Fibroblast of skin of right biceps (primary cell): ENCODE measurements at places on chromosomes 4 and X.
A peak's percentile ranks its signal among the peaks of the same experiment; 100 is the strongest.

- no peak for DNase-seq
Observed at GRCh38 chrX:13201605-13202219, 118.1 kb downstream of the ATXN3L start.

DNA sequence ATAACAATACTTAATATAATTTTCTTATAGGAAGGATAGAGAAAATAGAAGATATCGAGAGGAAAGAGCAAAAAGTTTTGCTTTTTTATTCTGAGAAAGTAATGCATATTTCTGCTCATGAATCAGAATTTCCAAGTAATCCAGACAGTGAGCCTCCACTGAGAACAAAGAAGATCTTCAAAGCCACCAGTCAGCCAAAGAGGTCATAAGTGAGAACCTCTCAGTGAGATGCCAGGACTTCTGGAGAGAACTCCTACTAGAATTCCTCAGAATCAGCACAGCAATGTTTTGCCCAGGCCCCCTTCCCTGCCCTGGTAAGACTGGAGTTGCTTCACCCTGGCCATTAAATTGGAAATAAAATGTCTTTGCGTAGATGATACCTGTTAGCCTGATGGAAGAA is 254.4 kb upstream of the FAT4 start:
- DNase-seq, result no peak

- no peak for DNase-seq
Observed at GRCh38 chr4:663438-664428, 10.3 kb downstream of the ATP5ME start.

- DNase-seq, result no peak
Observed at GRCh38 chr4:46515940-46516339, 126.0 kb upstream of the GABRA2 start.

GRCh38 chrX:122094611-122095010 is 1047.2 kb downstream of the GLUD2 start:
- DNase-seq, result peak; percentile 64

- no peak for DNase-seq
Observed at GRCh38 chr4:81914623-81915022, 442.9 kb upstream of the RASGEF1B start.

- DNase-seq, result peak; percentile 19
Observed at GRCh38 chrX:64204701-64205440, 637 bp downstream of the AMER1 start.

GRCh38 chr4:90281541-90282355 is 154.6 kb downstream of the CCSER1 start:
- DNase-seq, result no peak

- DNase-seq, result peak; percentile 48
Observed at GRCh38 chr4:94934864-94935263, 177.1 kb downstream of the BMPR1B start.

DNA sequence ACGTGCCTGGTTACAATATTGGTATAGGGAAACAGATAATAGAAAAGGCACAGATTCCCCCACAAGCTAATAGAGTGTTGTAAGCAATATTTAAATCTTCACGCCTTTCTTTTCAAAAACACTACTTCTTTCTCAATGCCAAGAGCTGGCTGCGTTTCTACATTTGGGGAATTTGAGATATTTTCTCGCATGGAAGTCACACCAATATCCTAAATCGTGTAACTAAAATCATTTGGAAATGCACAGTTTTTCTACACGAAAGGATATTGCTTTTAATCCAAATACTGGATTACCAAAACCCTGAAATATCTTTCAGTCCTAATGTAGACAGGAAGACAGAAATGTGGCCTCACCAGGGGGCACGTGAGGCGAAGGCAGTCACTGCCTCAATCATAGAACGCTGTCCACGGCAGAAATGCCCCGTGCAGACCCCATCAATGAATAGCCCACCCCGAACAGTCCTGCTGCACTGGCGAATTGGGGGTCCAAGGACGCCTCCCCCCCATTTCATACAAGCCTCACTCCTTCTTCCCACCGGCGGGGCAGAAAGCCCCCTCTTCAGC is 106.6 kb downstream of the NSUN7 start:
- no peak for DNase-seq

- no peak for DNase-seq
Observed at GRCh38 chr4:69764311-69764710, 3.9 kb upstream of the SULT1B1 start.

DNA sequence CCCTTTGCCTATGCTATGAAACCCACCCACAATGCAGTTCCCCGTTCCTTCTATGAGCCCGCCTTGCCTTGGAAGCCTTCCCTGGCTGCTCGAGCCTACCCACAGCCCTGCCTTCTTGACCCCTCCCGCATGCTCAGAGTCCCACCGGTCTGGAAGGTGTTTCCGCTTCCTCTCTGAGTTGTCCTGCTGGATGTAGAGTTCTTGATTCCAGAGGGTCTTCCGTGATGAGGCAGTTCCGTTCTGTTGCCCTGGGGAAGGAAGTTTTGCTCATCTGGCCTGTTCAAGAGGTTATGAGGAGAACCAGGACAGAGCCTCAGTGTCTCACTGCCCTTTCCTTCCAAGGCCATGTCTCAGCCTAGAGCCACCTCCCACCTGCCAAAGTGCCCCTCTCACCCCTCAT is 7.5 kb downstream of the GPKOW start:
- DNase-seq, result no peak

DNA sequence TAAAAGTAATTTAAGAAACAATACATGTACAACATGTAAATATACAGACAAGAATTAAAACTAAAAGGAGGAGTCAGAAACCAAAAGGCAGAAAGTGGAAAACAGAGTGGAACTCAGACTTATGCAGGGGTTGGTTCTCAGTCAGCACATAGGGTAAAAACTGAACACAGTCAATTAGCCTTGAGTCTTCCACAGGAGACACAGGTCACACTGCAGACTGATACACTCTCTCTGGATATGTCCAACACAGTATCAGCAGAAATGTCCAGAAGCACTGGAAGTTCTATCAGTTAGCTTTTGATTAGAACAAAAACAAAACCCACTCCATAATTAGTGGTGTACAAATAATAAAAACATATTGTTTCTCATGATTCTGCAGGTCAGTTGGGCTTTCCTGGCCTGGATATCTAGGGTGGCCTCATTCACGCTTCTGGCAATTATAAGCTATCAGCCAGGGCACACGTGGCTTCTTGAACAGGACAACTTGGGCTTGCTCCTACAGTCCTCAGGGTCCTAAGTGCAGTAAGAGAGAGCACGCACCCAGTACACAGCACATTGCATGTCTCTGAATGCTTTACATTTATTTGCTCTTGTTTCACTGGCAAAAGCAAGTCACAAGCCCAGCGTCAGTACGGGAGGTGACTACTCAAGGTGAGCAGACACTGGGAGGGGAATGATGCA is 21.6 kb downstream of the TEC start:
- no peak for DNase-seq

GRCh38 chr4:67465763-67466052 is 79.6 kb downstream of the CENPC start:
- no peak for DNase-seq

GRCh38 chr4:150943818-150944217 is 71.3 kb downstream of the LRBA start:
- no peak for DNase-seq

GRCh38 chrX:95044331-95044730 is 1370.3 kb downstream of the FAM133A start:
- DNase-seq, result no peak

- DNase-seq, result peak; percentile 87
Observed at GRCh38 chr4:155900381-155900780, 3.1 kb upstream of the TDO2 start.

DNA sequence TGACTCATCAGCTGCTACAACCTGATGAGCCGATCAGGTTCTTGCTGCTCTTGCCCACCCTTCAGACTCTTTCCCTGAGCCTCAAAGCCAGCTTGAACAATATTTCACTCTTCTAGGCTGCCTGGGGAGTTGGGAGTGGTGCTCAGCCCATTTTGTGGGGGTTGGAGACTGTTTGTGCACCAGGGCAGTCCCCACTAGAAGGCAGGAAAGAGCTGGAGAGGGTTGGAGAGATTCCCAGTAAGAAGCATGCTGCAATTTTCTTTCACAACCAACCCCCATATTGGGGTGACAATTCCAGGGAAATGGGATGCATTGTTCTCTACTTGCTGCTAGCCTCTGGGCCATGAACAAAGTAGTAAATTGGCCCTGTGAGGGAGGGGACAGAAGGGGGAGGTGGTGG is 44.1 kb downstream of the SLC16A2 start:
- peak; percentile 18 for DNase-seq

DNA sequence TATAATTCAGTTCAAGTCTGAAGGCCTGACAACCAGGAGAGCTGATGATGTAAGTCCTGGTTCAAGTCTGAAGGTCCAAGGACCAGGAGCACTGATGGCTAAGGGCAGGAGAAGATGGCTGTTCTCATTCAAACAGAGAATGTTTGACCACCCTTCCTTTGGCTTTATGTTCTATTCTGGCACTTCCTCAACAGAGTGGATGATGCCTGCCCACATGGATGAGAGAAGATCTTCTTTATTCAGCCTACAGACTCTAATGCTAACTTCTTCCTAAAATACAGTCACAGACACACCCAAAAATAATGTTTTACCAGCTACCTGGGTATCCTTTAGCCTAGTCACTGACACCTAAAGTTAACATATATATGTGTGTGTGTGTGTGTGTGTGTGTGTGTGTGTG is 25.6 kb upstream of the IRF2 start:
- DNase-seq, result no peak

DNA sequence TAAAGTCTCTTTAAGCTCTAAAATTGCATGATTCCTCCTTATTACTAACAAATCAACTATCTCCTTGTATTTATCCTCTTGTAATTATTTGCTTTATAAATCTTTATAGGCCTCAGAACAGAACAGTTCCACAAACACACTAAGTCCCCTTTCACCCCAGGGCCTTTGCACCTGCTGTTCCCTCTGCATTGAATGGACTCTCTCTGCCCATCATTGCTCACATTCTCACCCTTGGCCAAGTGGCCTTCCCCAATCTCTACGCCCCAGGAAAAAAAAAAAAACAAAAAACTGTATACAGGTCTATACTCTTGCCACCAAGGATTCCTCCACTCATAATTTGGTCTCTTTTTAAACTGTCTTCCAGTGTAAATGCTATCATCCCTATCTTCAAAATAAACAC is 53.7 kb downstream of the TEC start:
- DNase-seq, result no peak

DNA sequence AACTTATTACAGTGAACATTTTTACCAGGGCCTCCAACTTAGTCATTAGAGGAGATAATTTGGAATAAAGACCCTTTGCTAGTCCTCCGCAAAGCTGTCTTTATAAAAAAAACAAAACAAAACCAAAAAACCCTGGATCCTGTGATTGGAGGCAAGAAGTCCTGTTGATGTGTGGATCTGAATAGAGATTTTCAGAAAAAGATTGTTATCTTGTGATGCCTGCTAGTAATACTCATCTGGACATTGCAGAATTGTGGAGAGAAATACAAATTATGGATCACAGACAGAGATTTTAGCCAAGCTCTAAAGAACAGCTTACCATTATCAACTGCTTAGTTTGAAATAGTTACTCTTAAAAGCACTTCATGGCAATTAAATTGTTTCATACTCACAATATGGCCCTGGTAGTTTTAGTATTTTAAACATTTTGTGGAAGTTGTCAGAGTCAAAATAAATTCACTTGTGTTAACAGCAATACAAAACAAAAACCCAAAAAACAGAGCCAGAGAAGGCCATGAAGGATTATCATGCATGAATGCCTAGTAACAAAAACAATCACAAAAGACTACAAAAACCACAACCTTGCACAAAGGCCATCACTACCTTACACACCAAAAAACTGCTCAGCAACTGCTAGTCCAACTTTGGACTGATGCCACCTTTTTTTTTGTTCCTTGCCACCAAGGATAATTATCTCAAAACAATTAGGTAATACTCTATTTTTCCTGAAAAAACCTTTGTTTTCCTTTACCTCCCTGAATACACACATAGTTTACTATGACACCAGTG is 514.5 kb upstream of the SLIT2 start:
- DNase-seq, result no peak

DNA sequence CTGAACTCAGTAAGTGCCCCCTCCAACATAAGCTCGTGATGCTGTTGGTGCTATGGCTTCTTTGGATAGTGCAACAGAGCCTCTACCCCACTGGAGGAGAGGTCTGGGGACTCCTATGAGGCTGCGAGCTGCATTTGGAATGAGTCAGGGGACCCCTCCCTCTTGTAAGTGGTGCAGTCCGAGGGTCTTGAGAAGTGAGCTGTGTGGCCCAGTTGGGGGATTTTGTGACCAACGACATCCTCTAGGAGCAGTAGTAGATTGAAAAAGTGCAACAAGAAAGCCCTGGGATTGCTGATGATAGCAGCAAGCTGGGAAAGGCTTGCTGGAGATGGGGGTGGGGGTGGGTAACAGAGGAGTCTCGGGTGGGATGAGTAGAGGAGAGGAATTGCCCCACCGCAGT is 3.1 kb downstream of the FRMPD3 start:
- DNase-seq, result no peak

DNA sequence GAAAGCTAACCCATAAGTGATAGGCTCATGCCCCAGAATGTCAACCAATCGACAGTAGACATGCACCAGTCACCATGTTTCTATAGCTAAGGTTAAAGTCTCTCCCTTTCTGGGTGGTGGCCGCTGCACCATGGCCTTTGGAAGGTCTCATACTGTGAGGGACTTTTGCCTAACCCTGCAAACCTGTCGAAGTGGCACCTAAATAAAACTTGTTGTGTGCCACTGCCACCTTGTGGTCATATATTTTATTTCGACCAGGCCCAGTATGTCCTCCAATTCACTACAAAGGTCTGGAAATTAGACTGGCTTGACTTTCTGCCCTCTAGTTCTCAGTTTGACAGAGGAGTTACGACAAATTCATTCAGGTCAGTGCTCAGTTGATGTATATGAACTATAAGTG is 163.1 kb downstream of the SMARCA1 start:
- DNase-seq, result peak; percentile 38

- peak; percentile 87 for DNase-seq
Observed at GRCh38 chr4:153781717-153782416, 7.0 kb downstream of the SFRP2 start.

- DNase-seq, result peak; percentile 16
Observed at GRCh38 chr4:472881-473569, 25.9 kb downstream of the ZNF721 start.

DNA sequence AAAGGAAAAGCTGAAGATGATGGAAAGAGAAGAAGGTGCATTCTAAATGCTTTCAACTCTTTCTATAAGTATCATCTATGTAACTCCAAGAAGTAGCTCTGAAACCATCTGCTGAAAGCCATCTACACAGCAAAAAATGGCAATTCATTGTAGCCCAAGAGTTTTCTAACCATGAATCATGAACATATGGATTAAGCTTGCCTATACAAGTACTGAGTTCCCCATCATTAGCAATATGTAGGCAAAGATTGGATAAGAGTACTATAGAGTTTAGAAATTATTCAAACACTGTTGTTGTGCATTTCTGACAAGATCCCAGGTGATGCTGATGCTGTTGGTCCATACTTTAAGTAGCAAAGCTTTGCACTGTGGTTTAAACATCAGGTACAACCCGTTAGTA is 11.2 kb downstream of the DAPP1 start:
- DNase-seq, result no peak

DNA sequence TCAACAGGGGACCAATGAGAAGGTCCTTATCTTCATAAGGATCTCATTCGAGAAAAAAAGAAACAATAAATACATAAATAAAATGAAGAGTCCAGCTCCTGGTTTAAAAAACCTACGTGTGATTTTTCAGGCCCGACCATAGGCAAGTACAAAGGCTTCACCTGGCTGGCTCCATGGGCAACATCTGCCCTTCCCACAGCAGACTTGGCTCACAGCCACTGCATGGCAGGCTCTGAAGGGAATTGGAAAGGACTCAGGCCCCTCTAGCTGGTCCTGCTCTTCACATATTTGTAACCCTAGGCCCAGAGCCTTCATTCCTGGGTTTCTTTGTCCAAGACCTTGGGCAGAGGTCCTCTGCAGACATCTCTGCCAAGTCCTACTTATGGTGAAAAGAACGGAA is 228.1 kb downstream of the QDPR start:
- DNase-seq, result no peak

GRCh38 chr4:56550642-56551041 is 45.1 kb downstream of the ARL9 start:
- no peak for DNase-seq
